ENCODE measurements at places on chromosomes 13 and 19.

GRCh38 chr13:31038834-31039552 lies 106.5 kb downstream of the TEX26 start:
- DNase-seq, result no peak

DNA sequence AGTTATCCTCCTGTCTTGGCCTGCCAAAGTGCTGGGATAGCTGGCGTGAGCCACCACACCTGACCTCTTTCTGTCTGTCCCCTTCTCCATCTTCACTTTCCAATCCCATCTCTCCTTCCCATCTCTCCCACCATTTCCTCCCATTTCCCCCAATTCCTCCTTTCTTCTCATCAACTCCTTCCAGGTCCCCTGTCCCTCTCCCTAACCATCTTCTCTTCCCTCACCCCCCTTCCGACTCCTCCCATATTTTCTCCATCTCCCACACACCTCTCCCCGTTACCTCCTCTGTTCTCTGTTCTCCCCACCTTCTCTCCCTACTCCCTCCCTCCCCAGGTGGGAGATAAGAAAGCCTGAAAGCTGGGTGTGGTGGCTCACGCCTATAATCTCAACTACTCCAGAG lies 40.6 kb downstream of the KEAP1 start:
- no peak for DNase-seq

DNA sequence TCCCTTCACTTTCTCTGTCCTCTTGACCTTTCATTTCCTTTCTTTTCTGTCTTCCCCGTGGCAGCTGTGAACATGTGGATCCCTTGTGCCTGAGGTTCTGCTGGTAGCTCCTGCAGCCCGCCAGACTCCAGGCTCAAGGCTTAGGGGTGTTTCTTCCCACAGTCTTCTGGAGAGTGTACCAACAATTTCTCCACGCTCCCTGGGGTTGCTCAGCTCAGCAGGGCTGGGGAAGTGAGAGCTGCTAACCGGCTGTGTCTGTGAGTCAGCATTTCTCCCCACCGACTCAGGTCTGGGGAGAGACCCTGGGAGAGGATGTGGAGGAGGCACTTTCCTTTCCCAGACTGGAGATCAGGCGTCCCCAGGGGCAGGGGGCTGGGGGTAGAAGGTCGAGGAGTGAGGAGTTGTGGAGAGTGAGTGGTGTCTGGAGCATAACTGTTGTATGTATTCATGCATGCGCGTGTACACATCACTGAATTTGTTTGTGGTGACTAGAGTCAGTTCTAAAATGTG lies 193.6 kb downstream of the KCNRG start:
- DNase-seq, result no peak

- no peak for DNase-seq
Measured at GRCh38 chr19:46365561-46365960, 18.7 kb downstream of the PPP5C start.

GRCh38 chr13:31067416-31068118 lies 94.1 kb downstream of the HSPH1 start:
- no peak for DNase-seq

DNA sequence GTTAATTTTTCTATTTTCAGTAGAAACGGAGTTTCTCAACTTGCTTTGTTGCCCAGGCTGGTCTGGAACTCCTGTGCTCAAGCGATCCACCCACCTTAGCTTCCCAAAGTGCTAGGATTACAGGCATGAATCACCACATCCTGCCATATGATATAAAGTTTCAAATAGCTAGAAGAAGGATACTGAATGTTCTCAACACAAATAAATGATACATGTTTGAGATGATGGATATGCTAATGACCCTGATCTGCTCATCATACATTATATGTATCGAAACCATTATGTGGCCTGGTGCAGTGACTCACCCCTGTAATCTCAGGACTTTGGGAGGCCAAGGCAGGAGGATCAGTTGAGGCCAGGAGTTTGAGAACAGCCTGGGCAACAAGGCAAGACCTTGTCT lies 11.5 kb downstream of the CIB3 start:
- no peak for DNase-seq

- no peak for DNase-seq
Measured at GRCh38 chr19:3479177-3479833, 1.0 kb downstream of the SMIM24 start.

GRCh38 chr19:19643158-19644053 lies at the start of gene GMIP:
TSS of gene GMIP (minus strand) at chr19:19643657. CDS start at chr19:19643529, 128 bp downstream.
- peak; percentile 54 for DNase-seq

GRCh38 chr19:34459614-34460013 lies 21.9 kb upstream of the WTIP start:
- DNase-seq, result no peak

GRCh38 chr19:40411125-40411842 lies 1.9 kb downstream of the PRX start:
- DNase-seq, result no peak

DNA sequence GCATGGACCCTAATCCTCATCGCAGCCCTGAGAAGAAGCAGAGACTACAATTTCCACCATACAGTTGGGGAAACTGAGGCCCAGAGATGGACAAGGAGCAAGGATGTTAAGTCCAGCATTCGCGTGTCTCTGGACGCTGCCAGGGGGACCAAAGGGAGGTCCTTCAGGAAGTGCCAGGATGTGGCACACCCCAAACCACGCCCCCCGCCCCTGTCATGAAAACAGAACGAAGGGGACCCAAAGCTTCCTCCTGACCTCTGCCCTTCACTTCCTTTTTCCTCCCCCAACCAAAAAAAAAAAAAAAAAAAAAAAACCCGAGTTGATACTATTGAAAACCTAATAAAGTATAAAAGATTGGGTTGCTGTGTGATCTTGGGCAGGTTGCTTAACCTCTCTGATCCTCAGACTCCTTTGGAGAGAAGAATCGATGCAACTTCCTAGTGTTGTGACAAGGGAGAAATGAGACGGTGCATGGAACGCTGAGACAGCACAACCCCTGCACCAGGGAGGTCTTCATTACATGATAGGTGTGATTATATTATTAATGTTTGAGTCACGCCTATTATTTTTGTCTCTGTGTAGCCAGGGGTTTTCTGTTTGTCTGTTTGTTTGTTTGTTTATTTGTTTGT lies 2.7 kb upstream of the ZBTB7A start:
- no peak for DNase-seq

GRCh38 chr13:93304134-93304533 lies 77.5 kb downstream of the GPC6 start:
- no peak for DNase-seq

DNA sequence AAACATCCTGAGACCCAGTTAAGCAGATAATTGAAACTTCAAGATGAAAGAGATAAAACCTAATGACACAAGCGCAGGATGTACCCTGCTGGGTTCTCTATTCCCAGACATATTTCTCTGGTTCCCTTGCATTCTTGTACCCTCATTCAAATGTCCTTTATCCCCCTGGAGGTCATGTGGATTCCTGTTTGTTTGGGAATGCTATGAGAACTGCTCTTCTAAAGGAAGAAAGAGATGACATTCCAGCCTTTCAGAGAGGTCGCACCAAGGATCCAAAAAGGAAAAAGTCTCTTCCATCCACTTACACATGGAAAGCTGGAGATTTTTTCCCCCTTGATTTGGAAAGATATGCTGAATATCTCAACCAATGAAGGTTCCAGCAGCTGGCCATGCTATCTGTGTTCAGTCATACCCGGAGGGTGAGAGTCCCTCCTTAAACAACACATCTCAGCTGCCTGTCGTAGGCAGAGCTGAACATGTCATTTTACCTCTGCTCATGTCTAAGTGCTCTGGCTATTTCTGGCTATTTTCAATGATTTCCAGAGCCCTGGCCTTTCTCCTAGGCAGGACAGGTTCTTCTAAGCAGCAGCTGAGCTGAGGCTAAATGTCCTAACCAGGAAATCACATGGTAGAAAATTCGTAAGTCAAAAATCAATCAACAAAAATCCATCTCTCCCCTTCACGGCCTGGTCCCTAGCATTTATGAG lies 52.5 kb downstream of the C13orf42 start:
- DNase-seq, result no peak

DNA sequence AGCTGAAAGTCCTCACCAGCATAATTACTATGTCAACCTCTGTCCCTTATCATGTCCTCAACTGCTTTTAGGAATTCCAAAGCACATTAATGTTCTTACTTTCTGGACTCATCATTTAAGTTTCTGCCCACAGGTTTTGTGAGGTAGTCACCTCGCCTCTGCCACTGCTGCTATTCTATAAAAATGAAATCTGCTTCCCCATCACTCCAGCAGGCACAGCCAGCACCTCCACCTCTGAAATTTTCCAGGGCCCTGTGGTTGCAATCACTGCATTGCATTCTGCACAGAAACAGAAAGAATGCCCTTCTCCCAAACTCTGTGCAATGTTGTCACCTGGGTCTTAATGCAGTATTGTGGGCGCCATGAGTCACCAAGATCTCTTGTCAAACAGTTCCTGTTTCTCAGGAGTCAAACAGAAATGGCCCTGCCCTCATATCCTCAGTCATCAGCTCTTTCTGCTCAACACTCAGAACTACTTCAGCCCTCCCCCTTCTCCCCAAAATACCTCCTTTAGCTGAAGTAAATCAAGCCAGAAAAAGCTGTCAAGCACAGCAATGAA lies 529.2 kb upstream of the NBEA start:
- no peak for DNase-seq

DNA sequence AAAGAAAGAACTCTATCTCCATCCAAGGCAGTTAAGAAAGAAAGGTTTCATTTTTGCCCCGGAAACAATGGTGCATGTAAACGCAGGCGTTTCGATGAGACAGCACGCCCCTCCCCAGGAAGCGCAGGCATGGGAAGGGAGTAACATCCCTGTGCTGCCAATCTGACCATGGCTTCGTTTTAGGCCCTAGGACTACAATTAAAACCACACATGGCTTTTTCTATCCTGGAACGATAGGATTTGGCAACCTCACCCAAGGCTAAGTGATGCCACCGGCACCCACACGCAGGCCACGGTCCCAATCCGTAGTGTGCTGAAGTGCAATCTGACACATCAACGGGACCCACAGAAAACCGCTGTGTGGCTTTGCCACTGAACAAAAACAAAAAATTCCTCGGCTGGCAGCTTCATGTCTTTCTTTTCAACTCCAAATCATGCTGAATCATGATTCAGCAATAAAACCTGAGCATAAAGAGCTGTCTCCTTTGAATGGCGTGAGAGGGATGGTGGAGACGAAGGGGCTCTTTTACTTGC lies 24.2 kb downstream of the RANBP3 start:
- no peak for DNase-seq

DNA sequence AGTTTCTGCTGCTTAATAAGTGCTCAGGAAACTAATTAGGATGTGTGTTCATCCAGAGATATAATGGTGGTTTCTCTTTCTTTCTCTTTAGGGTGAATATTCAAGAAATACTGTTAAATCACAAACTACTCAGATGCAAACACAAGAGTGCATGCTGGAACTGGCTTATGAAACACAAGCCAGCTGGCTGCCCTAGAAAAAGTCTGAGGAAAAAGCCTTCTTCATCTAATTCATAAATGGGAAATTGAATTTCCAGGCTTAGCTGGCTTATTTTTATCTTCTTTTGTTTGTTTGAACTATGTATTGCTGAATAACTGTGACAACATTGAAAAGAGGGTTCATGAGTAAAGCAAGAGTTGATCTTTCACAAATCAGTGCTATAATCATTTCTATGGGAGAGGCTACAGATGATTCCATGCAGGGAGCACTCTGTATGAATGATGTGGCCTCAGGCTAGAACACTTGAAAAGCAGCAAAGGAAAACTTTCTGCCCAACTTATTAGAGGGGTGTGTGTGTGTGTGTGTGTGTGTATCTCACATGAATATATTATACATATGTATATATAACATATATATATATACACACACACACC lies 69.8 kb upstream of the SCEL start:
- no peak for DNase-seq

DNA sequence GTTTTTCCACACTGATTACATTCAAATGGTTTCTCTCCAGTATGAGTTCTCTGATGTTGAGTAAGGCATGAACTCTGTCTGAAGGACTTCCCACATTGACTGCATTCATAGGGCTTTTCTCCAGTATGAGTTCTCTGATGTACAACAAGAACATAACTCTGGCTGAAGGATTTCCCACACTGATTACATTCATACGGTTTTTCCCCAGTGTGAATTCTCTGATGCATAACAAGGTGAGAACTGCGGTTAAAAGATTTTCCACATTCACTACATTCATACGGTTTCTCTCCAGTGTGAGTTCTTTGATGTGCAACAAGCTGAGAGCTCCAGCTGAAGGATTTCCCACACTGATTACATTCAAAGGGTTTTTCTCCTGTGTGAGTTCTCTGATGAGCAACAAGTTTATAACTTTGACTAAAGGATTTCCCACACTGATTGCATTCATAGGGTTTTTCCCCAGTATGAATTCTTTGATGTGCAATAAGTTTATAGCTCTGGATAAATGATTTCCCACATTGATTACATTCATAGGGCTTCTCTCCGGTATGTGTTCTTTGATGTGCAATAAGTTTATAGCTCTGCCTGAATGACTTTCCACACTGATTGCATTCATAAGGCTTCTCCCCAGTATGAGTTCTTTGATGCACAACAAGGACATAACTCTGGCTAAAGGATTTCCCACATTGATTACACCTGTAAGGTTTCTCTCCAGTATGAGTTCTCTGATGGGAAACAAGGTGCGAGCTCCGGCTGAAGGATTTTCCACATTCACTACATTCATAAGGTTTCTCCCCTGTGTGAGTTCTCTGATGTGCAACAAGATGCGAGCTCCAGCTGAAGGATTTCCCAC lies 23.5 kb downstream of the ZNF180 start:
- peak; percentile 34 for DNase-seq

GRCh38 chr19:14081797-14082674 lies 3.5 kb downstream of the C19orf67 start:
- DNase-seq, result no peak

GRCh38 chr13:98976941-98977340 lies 923 bp downstream of the DOCK9 start:
- no peak for DNase-seq

GRCh38 chr19:35860436-35860817 lies 3.7 kb downstream of the KIRREL2 start:
- no peak for DNase-seq

DNA sequence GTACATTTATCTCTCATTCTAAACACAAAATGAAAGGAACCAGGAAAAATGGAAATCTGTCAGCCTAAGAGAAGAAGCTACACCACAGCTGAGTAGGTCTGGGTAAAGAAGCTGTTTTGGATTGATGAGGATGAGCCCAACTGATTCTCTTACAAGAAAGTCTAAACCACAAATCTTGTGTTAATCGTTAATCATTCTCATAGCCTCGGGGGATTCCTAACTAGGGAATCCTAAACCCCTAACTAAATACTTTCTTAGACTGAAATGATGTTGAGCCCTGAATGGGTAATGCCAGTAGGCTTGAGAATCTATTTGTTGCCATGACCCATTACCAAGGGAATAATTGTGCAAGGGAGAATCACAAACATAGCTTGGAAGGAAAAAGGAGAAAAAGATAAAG lies 327.5 kb upstream of the SPRY2 start:
- DNase-seq, result no peak

DNA sequence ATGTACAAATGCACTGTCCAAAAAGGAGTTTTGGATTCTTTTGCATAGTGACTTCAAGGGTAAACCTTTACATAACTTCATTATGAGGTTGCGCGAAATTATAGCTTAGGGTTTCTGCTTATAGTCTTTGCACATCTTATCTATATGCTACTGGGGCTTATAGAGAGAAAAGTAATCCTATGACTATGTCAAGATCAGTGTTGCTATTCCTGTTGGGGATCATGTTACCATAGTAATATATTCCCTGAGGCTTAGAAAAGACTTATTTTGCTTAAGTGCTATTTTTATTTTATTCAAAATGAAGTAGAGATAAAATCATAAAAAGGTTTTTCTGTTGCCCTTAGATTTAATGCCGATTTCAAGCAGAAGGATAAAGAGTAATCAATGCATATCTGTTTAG lies 14.7 kb upstream of the POSTN start:
- DNase-seq, result no peak

- DNase-seq, result no peak
Measured at GRCh38 chr19:11359421-11359820, 4.2 kb downstream of the PLPPR2 start.
